ENCODE measurements at places on chromosomes 3 and 15.

DNA sequence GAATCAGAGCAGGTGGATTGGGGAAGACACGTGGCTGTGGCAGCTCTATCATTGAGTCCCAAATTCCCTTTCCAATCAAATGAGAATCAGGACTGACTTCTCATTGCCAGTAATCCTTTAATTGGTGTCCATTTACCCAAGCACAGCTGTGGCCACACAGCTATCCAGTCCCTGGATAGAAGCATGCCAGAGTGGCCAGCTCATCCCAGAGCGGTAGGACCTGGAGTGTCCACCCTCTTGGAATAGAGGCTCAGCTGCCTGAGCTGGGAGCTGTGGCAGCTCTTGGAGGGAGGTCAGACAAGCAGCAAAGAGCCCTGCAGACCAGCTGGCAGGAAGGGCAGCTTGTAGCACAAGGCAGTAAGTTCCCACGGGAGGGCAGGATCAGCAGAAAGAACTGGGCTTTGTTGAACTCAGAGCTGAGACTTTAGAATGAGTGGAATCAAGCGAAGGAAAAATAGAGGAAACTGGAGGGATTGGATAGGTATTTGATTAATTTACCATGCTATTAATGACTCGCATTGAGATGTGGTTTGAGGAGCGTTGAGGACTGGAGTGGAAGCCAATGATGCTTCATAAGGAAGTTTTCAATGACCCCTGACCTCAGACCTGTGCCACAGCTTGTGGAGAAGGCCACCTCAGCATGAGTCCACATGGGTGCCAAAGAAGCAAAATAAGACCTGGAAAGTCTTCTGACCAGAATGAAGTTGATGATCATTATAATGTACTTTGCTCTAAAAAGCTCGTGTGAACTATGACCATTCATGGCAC is 6.9 kb upstream of the ALPK3 start:
- DNase-seq: no peak

- no peak for DNase-seq
These were observed 7.6 kb downstream of the SI start for GRCh38 chr3:165070682-165071081.

DNA sequence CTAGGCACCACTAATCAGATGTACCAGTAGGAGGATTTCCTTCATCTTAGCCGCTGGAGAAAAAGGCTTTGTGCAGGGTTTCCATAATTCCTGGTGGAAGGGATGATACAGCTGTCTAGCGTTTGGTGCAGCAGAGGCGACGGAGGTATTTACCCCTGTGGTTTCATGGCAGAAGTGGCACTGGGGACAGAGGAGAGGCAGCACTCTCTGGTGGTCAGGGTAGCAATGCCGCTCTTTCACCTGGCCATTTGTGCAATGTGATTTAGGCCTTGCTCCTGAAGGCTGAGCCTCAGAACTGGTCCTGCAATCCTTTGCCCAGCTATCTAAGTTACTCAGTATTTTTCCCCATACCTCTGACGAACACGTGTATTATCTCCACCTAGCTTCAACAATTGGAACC is 47.1 kb upstream of the BNIP2 start:
- DNase-seq: no peak

GRCh38 chr15:66955001-66955516 is 110.3 kb upstream of the SMAD3 start:
- DNase-seq: no peak

- DNase-seq: no peak
These were observed 92.7 kb upstream of the PLXND1 start for GRCh38 chr3:129699199-129699598.

DNA sequence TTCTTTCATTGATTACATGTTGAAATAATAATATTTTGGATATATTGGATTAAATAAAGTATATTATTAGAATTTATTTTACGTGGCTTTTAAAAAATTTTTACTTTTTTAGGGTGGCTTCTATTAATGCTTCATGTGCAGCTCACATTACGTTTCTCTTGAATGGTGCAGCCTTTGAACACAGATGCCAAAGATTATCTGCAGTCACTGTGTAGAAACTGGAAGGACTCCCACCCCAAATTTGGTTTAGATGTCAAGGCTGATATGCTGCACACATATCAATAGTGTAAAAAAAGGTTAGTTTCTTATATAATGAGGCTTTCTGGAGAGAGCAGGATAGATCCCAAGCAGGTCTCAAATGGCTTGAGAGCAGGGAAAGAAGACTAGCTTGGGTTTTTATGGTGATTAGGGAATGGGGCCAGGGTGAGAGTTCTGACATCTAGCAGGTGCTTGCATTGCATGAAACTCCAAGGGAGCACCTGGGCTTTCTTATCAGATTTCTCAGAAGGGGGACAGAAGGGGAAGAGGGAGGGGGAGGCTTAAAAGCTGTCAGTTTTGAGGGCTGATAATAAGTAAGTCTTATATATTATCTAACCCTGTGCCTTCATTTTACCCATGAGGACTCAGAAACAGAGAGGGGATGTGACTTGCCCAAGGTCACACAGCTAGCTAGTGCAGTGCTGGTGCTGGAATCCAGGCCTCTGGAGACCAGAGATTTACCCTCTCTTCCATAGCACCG is 89.6 kb downstream of the CHST2 start:
- no peak for DNase-seq

DNA sequence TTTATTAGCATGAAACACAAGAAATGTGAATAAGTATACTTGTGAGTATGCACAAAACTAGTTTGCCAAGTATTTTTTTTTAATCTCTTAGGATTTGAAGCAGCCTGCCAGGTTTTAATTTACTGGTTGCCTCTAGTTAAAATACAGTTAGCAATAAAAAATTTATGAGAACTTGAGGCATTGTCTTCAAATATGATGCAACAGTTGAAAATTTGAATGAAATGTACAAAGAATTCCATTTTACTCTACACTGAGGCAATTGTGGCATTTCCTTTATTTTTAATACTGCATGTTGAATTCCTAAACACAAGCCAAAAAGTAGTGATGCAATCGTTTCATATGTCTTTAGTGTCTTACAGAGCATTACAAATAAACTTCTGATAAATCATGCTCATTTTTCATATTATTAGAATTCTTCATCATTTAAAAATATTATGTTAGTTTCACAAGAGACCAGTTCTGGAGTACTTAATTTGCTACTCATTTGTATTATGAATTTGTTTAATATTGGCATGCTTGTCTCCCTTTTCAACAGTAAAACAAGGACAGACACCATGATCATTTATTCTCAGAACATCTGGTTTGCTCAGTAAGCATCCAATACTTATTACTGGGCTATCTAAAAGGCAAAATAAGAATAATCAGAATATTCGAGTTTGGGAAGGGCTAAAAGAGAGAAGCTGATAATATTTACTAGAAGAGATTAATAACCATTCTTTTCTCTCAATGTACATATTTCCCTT is 124.8 kb upstream of the PTX3 start:
- DNase-seq: no peak

GRCh38 chr15:76837474-76837873 is 67.7 kb downstream of the SCAPER start:
- DNase-seq: no peak

DNA sequence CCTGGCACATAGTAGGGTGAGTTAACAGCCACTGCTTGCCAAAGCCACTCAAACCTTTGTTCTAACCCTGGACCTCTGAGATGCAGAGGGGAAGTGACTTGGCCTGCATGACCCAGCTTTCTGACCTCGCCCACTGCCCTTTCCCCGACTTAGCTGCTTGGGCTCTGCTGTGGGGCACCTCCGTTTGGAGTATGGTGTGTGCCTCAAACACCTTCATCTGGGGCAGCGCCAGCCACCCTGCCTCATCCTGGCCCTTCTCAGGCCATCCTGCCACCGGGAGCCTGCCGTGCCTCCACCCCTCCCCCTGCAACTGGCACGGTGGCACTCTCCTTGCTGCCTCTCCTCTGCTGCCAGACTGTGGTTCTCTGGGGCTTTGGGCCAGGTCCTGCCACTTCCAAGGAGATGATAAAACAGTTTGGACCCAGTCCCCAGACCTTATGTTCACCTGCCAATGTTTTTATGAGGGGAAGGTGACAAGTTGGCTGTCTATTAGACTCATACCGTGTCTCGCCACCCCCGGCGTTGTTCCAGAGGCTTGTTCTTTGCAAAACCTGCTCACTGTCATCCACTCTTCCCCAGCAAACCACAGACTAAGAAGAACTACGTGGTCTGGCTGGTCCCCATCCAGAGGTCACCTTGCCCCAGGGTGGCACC is 32.2 kb downstream of the SLC6A6 start:
- no peak for DNase-seq

DNA sequence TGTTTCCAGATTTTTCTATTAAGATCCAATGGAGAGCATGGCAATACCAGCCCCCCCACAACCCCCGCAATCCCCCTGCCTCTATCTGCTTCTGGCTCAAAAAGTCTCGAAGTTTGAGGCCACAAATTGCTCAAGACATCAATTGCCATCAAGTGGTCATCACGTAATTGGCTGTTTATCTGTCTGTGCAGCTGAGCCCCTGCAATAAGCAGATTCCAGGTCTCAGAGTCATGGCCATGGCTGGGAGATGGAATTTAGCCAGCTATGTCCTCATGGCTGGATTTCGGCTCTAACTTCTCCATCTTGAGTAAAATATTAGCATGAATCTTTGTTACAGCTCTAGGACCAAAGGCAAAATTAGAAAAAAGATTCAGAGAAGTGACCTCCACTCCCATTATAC is 22.7 kb downstream of the SSUH2 start:
- DNase-seq: no peak

- peak; percentile 46 for DNase-seq
These were observed 211.8 kb downstream of the NAALADL2 start for GRCh38 chr3:175070946-175071345.

DNA sequence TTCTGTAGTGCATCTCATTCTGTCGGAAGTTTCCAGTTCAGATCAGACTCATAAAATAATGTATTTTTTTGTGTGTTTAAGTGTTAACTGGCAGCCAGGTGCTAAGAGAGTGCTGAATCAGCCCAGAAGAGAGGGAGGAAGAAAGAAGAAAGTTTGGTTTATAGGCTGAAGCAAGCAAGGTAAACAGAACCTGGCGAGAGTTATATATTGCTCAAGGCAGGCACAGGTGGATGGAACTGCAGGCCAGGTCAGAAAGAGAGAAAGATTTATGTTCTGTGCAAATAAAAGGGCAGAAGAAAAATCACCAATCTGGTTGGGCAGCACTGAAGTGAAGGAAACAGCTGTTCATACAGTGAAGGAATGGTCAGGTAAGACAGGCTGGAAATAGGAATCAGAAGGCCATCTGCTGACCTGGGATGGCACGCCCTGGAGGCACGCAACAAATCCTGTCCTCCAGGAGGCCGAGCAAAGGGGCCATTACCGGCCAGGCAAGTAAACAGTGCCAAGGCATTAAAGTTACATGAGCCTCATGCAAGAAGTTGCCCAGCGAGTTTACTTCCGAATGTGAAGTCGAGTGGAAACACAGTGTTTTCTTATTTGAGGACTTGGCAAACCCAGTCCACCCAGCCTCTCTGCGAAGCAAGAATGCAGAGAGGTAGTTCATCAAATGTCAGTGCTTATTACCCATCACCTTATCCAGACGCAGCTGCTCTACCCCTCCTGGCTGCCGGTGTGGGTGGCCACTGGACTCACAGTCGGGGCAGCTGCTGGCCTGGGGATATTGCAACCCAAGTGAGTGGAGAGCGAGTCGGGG is 309.8 kb downstream of the VPS13C start:
- DNase-seq: no peak

DNA sequence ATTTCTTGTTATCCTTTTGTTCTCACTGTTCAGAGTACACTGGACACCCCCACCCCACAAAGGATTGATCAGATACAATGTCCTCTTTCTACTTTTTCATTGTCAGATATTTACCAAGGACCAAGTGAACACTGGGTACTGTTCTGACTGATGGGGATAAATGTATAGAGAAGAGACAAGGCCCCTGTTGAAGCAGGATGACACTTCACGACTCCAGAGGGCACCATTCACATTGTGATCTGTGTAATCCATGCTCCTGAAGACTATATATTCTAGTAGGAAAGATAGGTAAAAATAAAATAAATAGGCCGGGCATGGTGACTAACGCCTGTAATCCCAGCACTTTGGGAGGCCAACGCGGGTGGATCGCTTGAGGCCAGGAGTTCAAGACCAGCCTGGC is 7.2 kb upstream of the CRYGS start:
- no peak for DNase-seq

DNA sequence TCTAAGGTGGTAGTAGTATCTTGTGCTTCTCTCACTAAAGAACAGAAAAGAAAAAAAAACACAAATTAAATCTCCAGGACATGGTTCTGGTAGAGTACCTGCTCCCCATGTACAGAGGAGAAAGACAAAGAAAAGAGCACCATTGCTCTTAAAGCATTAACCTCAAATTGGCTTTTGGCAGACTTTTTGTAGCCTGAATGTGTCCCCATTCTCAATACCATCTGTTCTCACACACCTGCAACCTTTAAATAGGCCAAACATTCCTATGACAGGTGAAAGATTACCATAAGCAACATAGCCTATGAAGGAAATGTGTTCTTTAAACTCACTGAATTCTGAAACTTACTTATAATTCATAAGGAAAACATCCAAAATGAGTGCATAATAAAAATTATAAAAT is 68.0 kb downstream of the TIPARP start:
- DNase-seq: no peak

DNA sequence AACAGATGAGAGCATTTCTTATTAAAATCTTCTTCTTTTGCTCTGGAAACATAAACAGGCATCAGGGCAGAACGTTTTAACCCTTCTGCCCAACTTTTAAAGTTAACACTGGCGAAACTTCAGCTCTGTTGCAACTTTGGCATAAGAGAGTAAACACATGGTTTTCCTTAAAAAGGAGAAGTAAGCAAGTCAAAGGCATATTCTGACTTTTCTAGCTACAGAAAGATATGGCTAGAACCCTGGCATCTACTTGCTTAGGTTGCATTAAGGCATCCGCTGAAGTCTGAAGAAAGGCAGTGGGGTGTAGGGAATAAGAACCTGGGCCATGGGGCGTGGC is 13.3 kb upstream of the IL16 start:
- DNase-seq: no peak

- no peak for DNase-seq
These were observed at the start of gene CACNA1D for GRCh38 chr3:53493963-53494791. TSS of gene CACNA1D (plus strand) at chr3:53494611. CDS start at chr3:53495167, 556 bp downstream.

DNA sequence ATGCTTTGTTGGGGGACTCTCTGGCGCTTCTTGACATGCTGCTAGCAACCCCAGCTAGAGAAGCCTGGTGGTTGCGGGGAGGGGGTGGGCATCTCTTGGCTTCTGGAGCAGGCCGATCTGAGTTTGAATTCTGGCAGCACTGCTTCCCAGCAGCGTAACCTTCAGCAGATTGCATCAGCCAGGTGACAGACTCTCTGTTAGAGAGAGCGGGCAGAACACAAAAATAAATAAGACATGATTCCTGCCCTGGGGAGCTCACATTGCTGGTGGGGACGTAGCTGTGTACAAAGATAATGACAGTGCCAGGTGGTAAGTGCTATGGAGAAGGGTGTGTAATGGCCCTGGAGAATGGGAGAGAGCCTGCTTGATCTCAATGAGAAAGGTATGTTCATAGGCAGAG is 87.4 kb downstream of the THSD4 start:
- DNase-seq: peak; percentile 87
